Calu3 (cell line): ENCODE measurements at places on chromosomes 12 and 14. TPM values are rescaled to one million over a fixed set of nuclear protein-coding genes. Genes with fewer than 3 reads are reported as not detected.

Gene B3GNT4
- total RNA-seq, result 0.47 and 1.1 TPM in 2 replicates

Gene DEPDC4
- 1.9 and 3.7 TPM in 2 replicates for total RNA-seq

Gene IRAK3
- 7.8 and 12.0 TPM in 2 replicates for total RNA-seq

Gene LTBR
- 165 and 167 TPM in 2 replicates for total RNA-seq

Gene ACOT6
- not detected in 2 replicates for total RNA-seq

Gene OR4Q2
- not detected in 2 replicates for total RNA-seq

Gene CLEC14A
- total RNA-seq, result not detected in 2 replicates
